ENCODE measurements at places on chromosomes 6 and 20.

DNA sequence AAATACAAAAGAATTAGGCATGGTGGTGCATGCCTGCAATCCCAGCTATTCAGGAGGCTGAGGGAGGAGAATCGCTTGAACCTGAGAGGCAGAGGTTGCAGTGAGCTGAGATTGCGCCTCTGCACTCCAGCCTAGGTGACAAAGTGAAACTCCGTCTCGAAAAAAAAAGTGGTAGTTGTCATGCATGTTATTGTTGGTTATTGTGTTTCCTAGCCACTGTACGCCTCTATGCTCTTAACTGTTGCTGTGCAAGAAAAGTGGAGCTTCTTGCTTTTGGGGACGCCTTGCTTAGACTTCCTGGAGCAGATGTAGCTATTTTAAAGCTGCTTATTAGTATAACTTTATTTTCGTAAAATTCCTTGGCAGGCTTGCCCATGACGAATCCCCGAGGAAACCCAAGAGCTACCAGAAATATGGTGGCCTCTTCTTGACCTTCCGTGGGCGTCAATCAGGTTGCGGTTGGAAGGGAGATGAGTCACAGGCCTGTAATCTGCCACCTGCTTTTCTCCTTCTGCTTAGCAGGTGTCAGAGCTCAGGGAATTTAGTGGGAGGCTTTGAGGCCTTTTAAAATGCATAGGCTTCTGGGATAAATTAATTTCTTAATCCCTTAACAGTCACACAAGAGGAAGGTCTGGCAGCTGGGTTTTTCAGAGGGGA is 17.3 kb downstream of the GABRR2 start:
- no peak for DNase-seq

DNA sequence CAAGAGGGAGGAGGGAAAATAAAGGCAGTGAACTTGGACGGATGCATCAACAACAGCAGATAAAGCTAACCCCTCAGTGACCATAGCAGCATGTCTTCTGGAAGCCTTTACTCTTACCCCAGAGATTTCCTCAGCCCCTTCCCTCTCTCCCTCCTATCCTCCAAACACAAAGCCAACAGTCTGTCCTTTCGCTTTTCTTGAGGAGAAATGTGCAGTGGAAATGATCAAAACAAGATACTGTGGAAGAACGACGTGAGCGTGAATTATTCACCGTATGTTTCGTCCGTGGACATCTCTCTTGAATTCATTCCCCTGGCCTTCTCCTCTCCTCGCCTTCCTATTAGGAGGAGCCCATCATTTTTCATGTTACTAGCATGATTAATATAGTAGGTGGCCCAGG is 8.5 kb downstream of the NRN1 start:
- DNase-seq, result no peak

DNA sequence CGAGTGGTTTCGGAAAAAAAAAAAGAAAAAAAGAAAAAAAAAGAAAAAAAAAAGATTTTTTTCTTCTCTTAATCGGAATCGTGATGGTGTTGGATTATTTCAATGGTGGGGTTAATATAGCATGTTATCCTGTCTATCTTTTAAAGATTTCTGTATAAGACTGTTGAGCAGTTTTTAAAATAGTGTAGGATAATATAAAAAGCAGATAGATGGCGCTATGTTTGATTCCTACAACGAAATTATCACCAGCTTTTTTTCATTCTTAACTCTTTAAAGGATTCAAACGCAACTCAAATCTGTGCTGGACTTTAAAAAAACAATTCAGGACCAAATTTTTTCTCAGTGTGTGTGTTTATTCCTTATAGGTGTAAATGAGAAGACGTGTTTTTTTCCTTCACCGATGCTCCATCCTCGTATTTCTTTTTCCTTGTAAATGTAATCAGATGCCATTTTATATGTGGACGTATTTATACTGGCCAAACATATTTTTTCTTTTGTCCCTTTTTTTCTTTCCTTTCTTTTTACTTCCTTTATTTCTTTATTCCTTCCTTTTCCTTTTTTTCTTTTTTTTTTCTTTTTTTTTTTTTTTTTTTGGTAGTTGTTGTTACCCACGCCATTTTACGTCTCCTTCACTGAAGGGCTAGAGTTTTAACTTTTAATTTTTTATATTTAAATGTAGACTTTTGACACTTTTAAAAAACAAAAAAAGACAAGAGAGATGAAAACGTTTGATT is 3.6 kb downstream of the SOX4 start:
- DNase-seq, result peak; percentile 38

DNA sequence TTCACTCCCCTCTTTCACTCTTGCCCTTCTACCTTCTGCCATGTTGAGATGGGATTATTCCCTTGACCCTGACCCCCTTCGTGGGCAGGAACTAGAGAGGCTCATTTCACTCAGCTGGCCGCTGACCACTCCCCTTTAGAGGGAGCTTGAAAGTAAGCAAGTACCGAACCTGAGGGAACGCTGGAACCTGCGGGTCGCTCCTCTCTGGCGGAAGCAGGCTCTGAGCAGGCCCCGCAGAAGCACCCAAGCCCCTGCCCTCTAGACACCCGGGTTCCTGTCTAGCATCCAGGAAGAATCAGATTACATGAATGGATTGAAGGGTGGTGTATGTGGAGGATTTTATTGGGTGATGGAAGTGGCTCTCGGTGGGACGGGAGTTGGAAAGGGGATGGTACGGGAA is 11.9 kb upstream of the MYCT1 start:
- DNase-seq, result no peak

GRCh38 chr20:52798124-52798523 is 174.0 kb upstream of the TSHZ2 start:
- no peak for DNase-seq

GRCh38 chr20:23118766-23119165 is 32.6 kb upstream of the CD93 start:
- DNase-seq, result no peak

- no peak for DNase-seq
Observed at GRCh38 chr6:149015535-149016525, 269.0 kb downstream of the UST start.

DNA sequence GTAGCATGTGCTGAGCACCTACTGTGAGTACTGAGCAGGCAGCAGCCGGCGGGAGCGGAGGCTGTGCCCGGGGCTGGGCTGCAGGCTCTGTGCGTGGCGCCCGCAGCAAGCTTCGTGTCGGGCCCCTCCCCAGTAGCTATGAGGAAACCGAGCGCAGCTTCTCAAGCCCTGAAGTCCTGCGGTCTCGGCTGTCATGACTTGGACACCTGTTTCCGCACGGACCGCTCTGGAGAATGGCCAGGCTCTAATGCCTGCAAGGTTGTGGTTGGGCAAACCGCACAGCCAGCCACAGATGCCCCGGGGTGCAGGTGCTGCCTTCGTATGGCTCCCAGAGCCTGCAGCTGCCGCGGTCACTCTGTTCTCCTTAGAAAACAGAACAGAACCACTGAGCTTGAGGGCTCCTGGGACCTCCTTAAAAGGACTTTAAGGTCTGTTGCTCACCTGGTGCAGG is 33.7 kb downstream of the PYGB start:
- no peak for DNase-seq

GRCh38 chr6:125808060-125808459 is 17.3 kb downstream of the NCOA7 start:
- no peak for DNase-seq
